ENCODE measurements at places on chromosomes 3 and 15. TPM values are rescaled to one million over a fixed set of nuclear protein-coding genes. Genes with fewer than 3 reads are reported as not detected.

DNA sequence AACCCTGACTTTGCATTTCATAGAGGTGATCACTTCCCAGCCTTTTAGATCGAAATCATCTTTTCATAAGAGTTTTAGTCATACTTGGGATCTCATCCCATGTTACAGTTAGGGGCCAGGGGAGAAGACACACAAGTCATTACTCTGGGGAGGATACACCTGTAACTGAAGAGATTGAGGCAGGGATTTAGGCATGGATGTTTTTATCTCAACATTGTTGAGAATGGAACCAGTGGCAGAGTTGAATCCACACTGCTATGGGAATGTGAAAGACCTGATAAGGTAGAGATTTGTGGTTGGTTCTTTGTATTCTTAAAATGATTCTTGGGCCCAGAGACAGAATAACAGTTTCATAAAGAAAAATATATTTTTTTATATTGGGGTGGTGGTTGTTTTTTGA lies 16.2 kb upstream of the CLEC3B start:
- no peak overlapping the region for H3K4me3 ChIP-seq
- DNase-seq = no peak
- H3K4me1 ChIP-seq = peaks cover 65% of the 10 kb centered on the region
- H3K27ac ChIP-seq = peak overlapping the region; percentile 25
- peaks cover 45% of the 10 kb centered on the region for H3K36me3 ChIP-seq

DNA sequence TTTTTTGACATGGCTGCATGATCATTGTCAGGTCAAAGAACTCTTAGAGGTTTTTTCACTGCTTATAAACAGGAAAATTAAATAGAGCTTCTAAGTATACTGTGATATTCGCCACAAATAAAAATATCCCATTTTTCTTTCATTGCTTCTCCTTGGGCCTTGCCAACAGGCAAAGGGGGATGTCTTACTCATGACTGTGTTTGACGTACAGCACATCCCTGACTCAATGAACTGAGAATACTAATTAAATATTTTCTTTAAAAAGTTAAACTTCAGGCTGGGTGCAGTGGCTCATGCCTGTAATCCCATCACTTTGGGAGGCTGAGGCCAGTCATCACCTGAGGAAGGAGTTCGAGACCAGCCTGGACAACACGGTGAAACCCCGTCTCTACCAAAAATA lies 41.4 kb upstream of the CCDC80 start:
- peak overlapping the region; percentile 90 for H3K27ac ChIP-seq
- no peaks in the 10 kb centered on the region for H3K27me3 ChIP-seq
- H3K36me3 ChIP-seq = no peaks in the 10 kb centered on the region
- H3K4me3 ChIP-seq = peak overlapping the region; percentile 79

DNA sequence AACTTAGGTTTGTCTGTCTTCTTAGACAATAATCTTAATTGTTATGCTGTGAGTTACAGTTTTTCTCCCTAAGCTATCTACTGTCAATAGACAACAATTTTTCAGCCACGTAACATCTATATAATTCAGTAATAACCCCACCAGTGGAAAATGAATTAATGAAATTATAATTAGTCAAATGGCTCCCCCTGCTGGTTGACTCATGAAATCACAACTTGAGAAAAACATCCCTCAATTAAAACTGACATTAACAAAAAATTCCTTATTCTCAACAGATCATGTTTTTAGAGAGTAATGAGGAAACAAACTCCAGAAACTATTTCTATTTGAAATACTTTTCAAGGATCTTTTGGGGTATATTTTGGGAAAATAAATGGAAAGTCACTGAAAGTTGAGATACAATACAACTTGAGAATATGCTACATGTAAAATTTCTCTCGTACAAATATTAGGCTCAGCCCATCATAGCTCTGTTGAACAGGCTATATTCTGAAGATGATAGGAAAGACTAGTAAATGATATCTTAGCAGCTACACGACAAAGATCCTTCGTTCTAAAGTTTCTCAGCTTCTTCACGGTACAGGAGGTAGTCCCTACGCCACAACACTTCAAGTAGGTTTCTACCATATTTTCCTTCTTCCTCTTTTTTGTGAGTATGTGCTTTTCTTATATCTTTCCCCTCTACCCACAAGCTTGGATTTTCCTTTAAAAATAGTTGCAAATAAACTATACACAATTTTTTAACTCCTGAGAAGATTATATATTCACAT lies 20.7 kb downstream of the PPP1R2 start:
- no peak overlapping the region for H3K27ac ChIP-seq
- H3K36me3 ChIP-seq = no peaks in the 10 kb centered on the region
- peaks cover 5% of the 10 kb centered on the region for H3K4me1 ChIP-seq
- no peak overlapping the region for H3K4me3 ChIP-seq
- DNase-seq = peak; percentile 20
- no peaks in the 10 kb centered on the region for H3K27me3 ChIP-seq

GRCh38 chr3:138942861-138943623 lies 3.9 kb downstream of the FOXL2 start:
- no peak overlapping the region for H3K27ac ChIP-seq
- peaks cover 44% of the 10 kb centered on the region for H3K27me3 ChIP-seq
- no peak for DNase-seq
- peaks cover 10% of the 10 kb centered on the region for H3K36me3 ChIP-seq
- peaks cover 15% of the 10 kb centered on the region for H3K4me1 ChIP-seq

- H3K27me3 ChIP-seq = 0 out of 2 replicates have a peak, but pooled peaks cover 8% of the 10 kb centered on the region
- H3K4me3 ChIP-seq = no peak overlapping the region
- no peaks in the 10 kb centered on the region for H3K36me3 ChIP-seq
Measured at GRCh38 chr3:55719508-55719907, 232.4 kb upstream of the WNT5A start.

DNA sequence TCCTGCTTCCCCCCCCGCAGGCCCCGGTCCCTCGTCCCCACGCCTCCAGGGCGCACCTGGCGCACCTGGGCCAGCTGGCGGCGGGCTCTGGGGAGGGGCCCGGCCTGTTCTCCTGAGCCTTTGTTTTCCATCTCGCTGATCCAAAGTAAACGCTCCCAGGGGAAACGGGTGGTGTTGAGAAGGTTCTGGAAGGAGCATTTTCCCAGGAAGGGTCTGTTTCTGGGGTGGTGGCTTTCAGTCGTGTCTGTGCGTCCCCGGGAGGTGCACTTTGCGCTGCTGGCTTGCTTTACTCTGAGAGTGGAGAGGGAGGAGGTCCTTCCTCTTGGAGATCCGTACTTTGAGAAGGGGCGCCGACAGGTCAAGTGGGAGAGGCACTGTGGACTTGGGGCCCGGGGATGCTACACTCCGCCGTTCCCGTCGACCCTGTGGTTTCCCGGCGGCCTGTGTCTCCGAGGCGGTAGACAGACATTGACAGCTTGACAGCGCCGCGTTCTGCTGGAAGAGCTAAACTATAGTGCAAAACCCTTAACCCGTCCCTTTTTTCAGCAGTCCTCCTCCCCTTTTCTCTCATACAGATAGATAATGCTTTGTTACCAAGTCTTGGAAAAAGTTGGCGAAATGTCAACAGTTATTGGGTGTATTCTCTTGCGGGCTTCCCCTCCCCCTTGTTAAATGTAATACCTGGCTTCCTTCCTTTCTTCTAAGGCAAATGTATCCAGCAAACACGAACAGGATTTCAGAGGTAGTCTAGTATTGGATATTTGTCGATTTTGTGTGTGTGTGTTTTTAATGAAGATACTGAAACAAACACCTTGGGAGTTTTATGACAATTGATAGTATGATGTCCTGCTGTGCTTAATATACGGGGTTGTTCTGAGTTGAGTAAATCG lies 6.5 kb downstream of the TPM1 start:
- H3K4me3 ChIP-seq = peak overlapping the region; percentile 92
- DNase-seq = peak; percentile 56
- H3K27ac ChIP-seq = peak overlapping the region; percentile 92
- peaks cover 61% of the 10 kb centered on the region for H3K27me3 ChIP-seq
- peaks cover 82% of the 10 kb centered on the region for H3K4me1 ChIP-seq

DNA sequence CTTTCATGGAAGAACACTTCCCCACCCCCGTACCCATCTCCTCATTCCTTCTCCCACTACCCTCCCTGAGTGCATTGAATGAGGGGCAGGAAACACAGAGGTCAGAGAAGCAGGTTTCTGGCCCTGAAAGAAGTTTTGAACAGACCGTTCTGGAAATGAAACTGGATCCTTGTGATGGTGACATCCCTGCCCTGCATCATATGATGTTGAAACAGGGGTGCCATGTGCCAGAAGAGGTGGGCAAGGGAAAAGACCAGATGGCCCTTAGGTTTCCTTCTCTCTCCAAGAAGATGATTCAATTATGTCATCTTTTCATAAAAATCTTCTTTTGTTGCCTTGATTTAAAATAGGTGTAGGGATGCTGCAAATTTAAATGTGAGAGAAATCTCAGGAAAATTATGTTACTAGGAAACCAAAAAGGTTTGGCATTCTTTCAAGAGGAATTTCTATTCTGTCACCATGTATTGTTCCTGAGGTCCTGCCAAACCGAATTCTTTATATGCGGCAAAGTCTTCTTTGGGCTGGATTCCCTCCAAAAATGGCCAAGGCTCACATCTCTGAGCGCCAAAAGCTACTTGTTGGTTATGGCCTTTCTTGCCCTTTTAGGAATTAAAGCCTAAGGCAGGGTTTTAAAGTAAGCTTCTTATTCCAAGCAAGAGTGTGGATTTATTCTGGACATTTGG lies 19.9 kb upstream of the TNFAIP8L3 start:
- H3K27me3 ChIP-seq = peaks cover 3% of the 10 kb centered on the region
- H3K4me3 ChIP-seq = no peak overlapping the region
- H3K36me3 ChIP-seq = no peaks in the 10 kb centered on the region
- DNase-seq = no peak
- peaks cover 33% of the 10 kb centered on the region for H3K4me1 ChIP-seq

- no peaks in the 10 kb centered on the region for H3K4me1 ChIP-seq
- H3K36me3 ChIP-seq = no peaks in the 10 kb centered on the region
- no peak for DNase-seq
Measured at GRCh38 chr3:195768831-195769303, 42.9 kb downstream of the MUC4 start.

GRCh38 chr3:13539671-13540070 lies 9.3 kb upstream of the FBLN2 start:
- no peak overlapping the region for H3K4me3 ChIP-seq
- no peak for DNase-seq
- peak overlapping the region; percentile 99 for H3K27ac ChIP-seq
- H3K4me1 ChIP-seq = peaks cover 72% of the 10 kb centered on the region

DNA sequence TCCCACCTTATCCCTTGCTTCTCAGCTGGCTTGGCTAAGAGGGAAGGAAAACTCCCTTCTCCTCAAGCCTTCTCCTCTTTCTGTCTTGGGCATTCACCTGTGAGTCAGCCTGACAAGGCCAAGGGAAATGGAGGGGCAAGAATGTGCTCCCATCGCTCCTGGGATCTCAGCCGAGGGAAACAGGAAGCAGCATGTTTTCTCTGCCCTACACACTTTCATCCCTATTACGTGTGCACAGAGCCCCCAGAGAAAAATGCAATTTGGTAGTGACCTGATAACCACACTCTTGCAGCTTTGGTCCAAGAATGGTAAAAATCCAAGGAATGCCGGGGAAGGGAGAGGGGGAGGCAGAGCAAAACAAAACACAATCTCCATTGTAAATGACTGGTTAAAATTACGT lies 32.9 kb upstream of the MTMR10 start:
- peaks cover 56% of the 10 kb centered on the region for H3K4me1 ChIP-seq
- no peaks in the 10 kb centered on the region for H3K36me3 ChIP-seq
- DNase-seq = peak; percentile 93
- peak overlapping the region; percentile 73 for H3K4me3 ChIP-seq
- no peaks in the 10 kb centered on the region for H3K27me3 ChIP-seq

DNA sequence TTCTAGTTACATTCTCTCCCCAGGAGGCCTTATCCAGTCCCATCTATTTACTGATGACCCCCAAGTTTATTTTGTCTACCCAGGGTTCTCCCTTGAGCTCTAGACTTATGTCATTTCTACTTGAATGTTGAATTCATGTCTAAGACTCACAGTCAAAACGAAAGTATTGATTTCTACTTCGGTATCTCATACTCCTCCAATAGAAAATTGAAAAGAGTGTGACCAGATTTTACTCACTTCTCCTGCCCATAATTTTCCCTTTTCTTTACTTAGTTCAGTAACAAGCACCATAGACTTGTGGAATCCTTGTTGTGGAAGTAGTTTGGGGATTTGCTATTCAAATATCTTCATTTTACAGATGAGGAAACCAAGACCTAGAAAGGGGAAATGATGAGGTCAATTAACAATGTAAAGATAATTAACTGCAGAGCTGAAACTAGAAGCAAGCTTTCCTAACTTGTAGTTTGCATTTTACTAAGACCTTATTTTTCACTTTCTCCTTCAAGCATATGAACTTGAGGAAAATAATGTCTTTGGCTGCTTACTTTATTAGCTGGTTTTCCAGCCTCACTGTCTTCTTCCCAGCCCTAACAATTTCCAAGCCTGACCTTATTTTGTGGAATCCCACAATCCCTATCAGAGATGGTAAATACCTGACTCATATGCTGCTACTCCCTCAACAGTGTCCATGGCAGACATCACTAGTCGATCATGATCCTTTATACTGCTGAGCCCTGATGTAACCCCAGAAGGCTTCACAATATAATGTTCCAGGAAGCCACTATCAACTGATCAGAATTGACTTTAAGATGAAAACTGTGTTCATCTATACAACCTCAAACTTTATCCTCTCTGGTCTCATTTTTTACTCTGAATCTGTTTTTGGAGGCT lies 123.9 kb upstream of the AGBL1 start:
- no peak overlapping the region for H3K27ac ChIP-seq
- peaks cover 2% of the 10 kb centered on the region for H3K27me3 ChIP-seq
- no peak for DNase-seq
- H3K4me3 ChIP-seq = no peak overlapping the region

DNA sequence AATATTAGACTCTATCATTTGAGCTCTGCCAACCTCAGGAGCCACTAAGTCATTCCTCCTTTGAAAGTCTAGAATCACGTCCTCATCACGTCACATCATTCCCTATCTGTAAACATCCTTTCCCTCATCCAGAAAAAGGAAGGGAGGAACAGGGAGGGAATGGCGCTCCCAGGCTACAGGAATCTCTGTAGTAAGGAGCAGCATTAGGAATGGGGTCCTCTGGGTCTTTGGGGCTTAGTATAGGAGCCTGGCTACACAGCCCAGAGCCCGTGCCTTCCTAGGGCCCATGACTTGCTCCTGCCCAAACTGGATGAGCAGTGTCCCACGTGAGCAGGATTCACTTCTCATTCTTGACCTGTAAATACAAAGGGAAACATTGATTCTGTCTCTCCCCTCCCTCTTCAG lies 1.6 kb downstream of the TAGLN3 start:
- no peak overlapping the region for H3K4me3 ChIP-seq
- H3K27ac ChIP-seq = no peak overlapping the region
- no peaks in the 10 kb centered on the region for H3K36me3 ChIP-seq
- no peaks in the 10 kb centered on the region for H3K27me3 ChIP-seq
- DNase-seq = no peak
- H3K4me1 ChIP-seq = peaks cover 70% of the 10 kb centered on the region

HRG gene
- total RNA-seq = not detected

GPR62 gene
- total RNA-seq = not detected

UBA7 gene
- total RNA-seq = 31.3 TPM

BOC gene
- total RNA-seq = 12.9 TPM

NMNAT3 gene
- 0.05 TPM for total RNA-seq

EIF3J gene
- total RNA-seq = 120 TPM

CADM2 gene
- total RNA-seq = not detected

ALPK3 gene
- total RNA-seq = 0.15 TPM

ZDHHC3 gene
- 73.8 TPM for total RNA-seq

GOLGA8G gene
- not detected for total RNA-seq

All from HFFc6 (cell line).